ENCODE measurements at places on chromosomes 6 and 20.

GRCh38 chr20:11711214-11711613 is 206.5 kb upstream of the BTBD3 start:
- DNase-seq: no peak

GRCh38 chr6:71977884-71978283 is 91.5 kb downstream of the RIMS1 start:
- no peak for DNase-seq

- no peak for DNase-seq
Measured at GRCh38 chr6:80010288-80010687, 5.8 kb downstream of the TTK start.

- no peak for DNase-seq
Measured at GRCh38 chr6:159805440-159806020, 5.5 kb downstream of the PNLDC1 start.

- DNase-seq: no peak
Measured at GRCh38 chr20:2217857-2218539, 77.8 kb upstream of the TGM3 start.

- DNase-seq: no peak
Measured at GRCh38 chr6:55841341-55841740, 34.0 kb downstream of the BMP5 start.

GRCh38 chr6:168602576-168602975 is 161.6 kb downstream of the SMOC2 start:
- no peak for DNase-seq

- DNase-seq: peak; percentile 46
Measured at GRCh38 chr20:53331151-53331973, 262.3 kb downstream of the ZNF217 start.

GRCh38 chr20:24164360-24164759 is 175.8 kb upstream of the GGTLC1 start:
- peak; percentile 20 for DNase-seq

GRCh38 chr6:56692523-56693245 is 50.0 kb upstream of the DST start:
- DNase-seq: no peak

DNA sequence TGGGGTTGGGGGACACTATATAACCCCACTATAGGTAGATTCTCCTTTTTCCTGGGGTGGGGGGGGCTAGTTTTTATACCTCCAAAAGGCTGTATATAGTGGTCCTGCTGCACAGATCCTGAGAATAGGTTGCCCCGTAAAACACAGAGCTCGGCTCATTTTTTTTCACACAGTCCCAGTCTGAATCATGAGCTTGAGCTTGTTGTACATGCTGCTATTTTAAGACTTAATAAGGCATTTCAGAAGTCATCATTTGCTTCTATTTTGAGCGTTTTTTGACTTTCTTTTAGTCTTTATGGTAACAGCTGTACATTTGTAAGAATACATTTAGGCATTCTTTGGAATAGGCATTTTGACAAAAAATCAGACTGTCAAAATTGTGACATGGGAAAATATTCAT is 30.5 kb downstream of the SLC9A8 start:
- no peak for DNase-seq

DNA sequence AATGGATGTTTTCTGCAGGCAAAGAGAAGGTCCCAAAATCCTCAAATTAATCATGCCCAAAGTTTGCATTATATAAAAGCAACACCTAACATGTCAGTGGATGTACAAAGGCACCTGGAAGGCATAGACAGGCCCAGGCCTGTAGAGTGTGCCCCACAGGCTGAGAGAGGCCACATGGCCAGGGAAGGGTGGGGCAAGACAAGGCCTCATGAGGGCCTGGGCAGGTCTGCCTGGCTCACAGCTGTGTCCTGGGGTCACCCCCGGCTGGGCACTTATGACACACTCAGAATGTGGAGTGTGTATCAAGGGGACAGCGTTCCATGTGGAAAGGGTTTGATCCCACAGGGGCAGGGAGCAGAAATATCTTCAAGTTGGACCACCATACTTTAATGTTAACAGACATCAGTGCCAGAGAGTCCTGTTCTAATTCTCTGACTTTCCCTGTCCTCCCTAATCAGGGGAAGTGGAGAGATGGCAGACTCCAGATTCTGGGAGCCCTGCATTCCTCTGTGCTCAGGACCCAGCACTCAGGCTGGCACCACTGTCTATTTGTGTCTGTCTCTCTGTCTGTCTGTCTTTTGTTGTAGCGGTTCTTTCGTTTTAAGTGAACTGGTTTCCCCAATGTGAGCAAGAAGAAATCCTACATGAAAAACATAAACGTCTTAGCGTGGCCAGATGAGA is 178.3 kb upstream of the FOXA2 start:
- DNase-seq: no peak

DNA sequence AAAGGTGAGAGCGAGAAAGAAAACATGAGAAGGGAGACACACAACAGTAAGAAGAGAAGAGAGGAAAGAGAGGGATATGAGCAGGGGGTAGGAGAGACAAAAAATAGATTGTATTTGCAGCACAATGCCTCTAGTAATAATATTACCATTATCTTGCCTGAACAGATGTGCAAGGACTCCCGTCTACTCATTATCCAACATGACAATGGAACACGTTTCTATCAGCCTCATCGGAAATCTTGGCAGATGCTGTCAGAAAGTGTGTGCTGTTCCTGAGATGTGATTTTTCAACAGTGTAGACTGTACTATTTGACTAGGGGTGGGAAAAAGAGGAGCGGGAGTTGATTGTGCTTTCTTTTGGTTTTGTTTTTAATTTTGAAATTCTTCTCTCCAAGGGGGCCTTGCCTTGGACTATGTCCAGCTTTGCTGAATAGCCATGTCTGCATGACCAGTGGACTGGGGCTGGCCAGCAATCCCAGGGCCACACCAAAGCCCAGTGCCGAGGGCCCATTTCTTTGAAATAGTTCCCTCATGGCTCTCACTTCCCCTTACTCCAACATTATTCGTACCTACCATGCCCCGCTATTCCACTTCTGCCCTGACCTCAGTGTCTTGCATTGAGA is 11.3 kb upstream of the TRAM2 start:
- no peak for DNase-seq

DNA sequence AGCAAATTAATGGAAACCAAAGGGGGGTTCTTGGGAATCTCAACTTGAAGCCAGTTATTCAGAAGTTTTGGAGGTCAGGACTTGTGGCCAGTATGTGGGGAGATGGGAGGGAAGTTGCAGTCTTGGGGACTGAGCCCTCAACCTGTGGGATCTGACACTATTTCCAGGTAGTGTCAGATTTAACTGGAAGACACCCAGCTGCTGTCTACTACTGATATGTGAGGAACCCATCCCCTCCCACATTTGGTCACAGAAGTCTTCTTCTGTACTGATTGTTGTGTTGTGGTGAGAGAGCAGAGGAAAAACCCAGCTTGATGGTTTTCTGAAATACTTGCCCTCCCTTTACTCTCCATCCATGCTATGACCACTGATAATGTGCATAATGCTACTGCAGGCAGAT is 134.0 kb downstream of the QRSL1 start:
- DNase-seq: no peak

GRCh38 chr6:14290041-14290771 is 172.6 kb downstream of the CD83 start:
- no peak for DNase-seq

- DNase-seq: no peak
Measured at GRCh38 chr6:168735268-168735949, 294.4 kb downstream of the SMOC2 start.

GRCh38 chr20:63051911-63052310 is 45.1 kb upstream of the BHLHE23 start:
- no peak for DNase-seq

DNA sequence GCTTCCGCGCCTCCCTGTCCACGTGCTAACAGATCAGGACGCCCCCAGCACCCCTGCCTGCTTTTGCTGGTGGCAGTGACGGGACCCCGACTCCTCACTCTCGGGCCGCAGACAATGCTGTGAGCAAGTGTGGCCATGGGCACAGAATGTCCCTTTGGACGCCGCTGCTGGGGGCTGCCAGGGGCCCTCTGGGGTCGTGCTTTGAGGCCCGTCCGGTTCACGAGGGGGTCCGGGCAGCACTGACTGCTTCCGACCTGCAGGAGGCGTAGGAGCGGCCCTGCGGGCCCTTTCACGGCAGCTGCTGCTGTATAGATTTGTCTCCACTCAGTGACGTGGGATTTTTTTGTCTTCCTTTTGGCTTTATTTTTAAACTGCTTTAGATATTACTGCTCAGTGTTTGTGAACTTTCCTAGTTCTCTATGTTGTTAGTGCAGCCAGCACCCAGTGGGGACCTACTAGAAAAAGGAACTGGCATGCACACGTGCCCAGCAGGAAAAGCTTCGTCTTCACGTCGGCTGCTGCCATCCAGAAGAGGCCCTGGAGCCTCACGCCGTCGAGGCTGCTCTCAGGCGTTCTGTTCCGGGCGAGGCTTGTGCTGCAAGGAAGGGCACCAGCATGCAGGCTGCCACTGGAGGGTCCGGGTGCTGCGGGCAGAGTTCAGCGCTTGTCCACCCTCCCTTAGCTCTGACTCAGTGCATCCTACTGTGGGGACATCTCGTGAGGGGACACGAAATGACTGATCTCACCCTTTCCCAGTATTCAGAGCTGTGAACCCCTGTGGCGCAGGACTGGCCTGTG is 21.7 kb downstream of the UCKL1 start:
- DNase-seq: no peak

GRCh38 chr20:47125758-47126591 is 230.5 kb downstream of the ZMYND8 start:
- no peak for DNase-seq

DNA sequence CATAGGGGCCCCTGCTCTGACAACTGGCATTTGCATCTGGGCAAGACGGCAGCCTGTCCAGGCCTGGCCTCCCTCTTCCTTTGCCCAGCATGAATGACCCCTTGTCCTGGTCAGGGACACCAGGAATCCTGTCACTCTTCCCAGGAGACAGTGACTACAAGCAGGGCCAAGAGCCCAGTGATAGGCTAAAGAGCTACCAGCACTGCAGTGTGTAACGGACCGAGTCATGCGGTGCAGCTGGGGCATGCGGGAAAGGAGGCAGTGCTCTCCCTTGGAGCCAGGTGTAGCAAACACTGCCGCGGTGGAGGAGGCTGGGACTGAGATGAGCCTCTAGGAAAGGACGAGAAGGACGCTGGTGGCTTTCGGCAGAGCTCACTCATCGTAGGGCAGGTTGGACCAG is 38.7 kb upstream of the DSP start:
- no peak for DNase-seq

DNA sequence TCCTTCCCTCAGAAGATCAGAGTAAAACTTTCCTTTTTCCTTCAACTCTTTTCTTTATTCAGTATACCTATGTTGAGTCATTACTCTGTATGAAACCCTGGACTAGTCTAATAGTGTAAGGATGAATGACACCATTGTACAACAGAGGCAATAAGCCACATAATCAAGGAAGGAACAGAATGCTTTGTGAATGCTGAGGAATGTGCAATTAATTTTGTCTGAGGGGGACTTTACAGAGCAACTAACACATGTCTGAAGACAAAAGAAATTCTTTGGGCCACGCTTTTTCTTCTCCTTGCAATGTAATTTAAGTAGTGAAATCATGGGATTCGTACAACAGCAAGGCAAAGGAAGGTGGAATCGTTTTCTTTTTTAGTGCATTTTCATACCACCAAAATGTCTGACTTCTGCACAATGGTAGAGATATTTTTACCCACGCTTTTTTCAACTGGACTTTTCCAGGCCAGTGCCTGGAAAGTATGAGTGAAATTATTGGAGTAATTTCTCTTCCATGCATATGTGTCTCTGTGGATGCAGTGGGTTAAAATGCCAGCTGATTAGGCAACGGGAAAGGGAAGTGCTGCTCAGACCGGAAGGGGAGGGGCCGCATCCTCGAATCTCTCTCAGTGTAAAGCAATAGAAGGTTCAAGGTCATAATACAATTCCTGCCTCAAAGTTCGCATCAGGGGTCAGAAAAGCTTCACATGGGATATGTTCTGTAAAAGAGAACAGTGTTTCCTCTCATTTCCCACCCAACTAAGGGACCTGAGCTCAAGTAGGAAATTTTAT is 89.9 kb upstream of the MTHFD1L start:
- no peak for DNase-seq

DNA sequence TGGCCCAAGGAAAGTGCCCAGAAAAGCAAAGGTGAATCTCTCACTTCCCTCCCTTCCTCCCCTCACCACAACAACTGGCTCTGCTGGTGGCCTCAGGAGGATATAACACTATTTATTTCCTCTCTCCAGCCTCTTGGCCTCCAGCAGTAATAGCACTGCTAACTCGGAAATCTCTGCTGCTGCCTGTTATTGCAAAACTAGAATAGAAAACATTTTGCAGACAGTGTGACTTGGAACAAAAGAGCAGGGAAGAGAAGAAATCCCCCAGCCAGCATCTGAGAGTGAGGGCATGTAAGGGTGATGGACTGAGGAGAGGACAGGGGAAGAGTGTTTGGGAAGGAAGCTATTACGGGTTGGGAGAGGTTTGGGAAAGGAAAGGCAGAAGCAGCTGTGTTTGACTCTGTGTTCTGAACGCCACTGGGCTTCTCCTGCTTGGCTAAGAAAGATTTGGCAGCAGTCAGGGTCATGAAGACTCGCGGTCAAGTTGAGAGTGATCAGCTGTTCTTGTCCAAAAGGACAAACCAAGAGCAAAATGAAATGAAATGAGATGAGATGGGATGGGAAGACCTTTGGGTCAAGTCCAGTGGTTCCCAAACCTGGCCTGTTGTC is 81.0 kb upstream of the SNX9 start:
- DNase-seq: no peak

GRCh38 chr20:7741866-7742265 is 198.4 kb downstream of the HAO1 start:
- no peak for DNase-seq

DNA sequence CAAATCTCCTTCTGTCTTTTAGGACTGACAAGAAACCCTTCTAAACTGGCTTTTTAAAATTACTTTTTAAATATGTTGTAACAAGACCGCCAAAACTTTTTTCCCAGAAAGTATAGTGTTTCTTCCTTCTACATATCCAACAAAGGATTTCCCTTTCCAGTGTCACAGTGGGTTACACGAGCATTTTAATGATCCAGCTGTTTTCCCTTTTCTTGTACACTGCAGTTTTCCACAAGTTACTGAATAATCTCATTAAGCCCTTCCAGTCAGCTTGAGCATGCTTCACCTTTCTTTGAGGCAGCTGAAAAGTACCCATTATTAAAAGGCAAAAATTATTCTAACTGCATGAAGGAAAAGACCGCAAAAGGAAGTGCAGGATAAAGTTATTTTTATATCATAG is 48.6 kb downstream of the CD24 start:
- no peak for DNase-seq

DNA sequence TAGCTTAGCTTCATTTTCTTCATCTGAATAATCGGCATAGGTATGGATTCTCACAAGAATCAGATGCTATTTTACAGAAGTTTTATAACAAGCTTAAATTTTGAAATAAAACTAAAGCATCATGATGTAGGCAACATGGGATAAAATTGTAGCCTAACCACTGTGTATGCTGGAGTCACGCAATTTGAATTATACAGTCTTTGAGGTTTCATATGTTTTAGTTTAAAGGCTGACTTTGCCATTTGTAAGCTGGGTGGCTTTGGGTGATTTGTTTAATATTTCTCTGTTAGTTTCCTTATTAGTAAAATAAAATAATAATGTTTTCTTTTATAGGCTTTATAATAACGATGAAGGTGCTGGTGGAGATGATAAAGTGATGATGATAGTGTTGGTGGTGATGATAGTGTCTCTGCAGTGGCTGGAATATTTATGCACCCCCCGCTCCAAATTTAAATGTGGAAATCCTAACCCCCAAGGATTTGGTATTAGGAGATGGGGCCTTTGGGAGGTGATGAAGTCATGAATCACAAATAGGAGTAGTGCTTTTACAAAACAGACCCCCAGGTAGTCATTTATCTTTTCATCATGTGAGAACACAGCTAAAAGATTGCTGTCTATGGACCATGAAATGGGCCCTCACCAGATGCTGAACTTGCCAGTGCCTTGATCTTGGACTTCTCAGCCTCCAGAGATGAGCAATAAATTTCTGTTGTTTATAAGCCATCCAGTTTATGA is 42.0 kb downstream of the DOK5 start:
- DNase-seq: no peak

All from NT2/D1 (cell line).